Activated T-cell treated with anti-CD3 and anti-CD28 coated beads for 24 hours (primary cell): ENCODE measurements at places on chromosomes 5 and 9.

DNA sequence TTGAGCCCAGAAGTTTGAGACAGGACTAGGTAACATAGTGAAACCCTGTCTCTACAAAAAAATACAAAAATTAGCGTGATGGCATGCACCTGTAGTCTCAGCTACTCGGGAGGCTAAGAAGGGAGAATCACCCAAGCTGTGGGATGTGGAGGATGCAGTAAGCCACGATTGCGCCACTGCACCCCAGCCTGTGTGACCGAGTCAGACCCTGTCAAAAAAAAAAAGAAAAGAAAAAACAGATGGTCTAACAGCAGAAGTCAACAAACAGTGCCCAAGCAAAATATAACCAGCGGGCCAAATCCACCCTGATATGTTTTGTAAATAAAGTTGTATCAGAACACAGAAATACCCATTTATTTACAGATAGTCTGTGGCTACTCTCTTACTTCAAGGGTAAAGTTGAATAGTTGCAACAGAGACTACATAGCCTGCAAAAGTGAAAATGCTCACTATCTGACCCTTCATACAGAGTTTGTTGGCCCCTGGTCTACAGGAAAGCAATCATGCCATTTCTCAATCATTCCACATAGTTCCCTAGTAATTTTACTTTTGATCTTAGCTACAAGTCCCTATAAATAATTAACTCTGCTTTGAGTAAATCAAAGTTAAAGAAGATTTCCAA lies 383.7 kb downstream of the TLE1 start:
- DNase-seq, result no peak

GRCh38 chr5:156148301-156148700 lies 178.7 kb upstream of the SGCD start:
- no peak for DNase-seq

DNA sequence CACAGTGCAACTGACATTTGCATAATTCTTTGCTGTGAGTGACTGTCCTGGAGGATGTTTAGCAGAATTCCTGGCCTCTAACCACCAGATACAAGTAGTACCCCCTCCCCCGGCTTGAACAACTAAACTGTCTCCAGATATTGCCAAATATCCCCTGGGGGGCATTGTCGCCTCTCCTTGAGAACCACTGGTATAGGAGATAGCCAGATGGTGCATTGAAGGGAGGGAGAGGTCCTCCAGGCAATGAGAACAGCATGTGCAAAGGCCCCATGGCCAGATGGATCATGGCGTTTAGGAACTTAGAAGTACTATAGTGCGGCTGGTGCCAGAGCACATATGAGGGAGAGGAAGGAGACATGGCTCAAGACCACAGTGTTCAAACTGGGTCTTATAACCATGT lies 18.9 kb upstream of the ORM1 start:
- DNase-seq, result no peak

GRCh38 chr5:27020973-27021372 lies 17.4 kb downstream of the CDH9 start:
- DNase-seq, result no peak

GRCh38 chr5:61744690-61745619 lies 412.9 kb downstream of the ZSWIM6 start:
- DNase-seq, result no peak

- no peak for DNase-seq
Measured at GRCh38 chr9:8429157-8429556, 629.6 kb upstream of the DMAC1 start.

GRCh38 chr5:109855056-109855455 lies 165.3 kb downstream of the MAN2A1 start:
- DNase-seq, result no peak

DNA sequence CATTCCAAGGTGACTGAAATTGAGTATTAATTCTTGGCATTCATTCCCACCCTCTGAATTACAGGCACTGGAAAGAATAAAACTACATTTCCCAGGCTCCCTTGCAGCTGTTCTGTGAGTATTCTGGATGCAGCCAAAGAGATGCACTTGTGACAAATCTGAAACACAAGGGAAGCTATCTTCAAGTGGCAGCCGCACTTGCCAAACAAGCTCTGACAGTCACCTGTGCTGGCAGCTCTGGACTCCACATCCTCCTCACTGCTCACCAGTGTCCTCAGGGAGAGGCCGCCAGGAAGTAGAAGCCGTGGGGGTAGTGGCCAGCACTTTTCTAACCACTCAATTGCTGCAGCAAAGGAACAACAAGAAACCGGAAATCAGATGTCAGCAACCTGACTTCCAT lies 275.0 kb downstream of the NR2F1-AS1 start:
- no peak for DNase-seq

DNA sequence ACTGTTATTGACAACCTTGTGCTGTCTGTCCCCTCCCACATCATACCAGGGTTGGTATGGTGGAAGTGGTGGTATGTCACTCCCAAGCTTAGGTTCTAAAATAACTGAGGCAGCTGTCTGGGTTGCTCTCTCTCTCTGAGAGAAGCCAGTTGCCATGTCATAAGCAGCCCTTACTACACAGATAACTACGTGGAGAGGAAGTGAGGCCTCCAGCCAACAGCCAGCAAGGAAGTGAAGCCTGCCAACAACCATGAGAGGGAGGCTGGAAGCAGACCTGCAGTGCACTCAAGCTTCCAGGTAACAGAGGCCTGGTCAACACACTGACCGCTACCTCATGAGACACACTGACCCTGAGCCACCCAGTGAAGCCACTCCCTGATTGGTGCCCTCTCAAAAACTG lies 18.6 kb downstream of the CTNNAL1 start:
- no peak for DNase-seq

DNA sequence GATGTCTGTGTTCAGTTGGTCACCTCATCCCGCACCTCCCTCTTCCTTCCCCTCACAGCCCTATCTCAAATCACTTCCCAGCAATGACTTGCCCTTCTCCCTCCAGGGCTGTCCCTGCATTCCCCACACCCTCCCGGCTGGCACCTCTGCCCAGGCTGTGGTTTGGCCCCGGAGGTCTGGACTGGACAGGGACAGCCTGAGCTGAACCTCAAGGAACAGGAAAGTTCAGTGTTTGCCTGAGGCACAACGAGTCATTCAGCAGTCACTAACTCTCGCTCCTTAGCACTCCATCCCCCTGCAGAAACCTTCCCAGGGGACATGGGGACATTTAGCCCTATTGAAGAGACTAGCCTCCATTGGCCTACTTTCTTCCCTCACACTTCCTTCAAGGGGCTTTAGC lies 58.3 kb upstream of the MAP3K1 start:
- DNase-seq, result no peak

- DNase-seq, result no peak
Measured at GRCh38 chr9:135605238-135605781, 34.0 kb downstream of the GLT6D1 start.

DNA sequence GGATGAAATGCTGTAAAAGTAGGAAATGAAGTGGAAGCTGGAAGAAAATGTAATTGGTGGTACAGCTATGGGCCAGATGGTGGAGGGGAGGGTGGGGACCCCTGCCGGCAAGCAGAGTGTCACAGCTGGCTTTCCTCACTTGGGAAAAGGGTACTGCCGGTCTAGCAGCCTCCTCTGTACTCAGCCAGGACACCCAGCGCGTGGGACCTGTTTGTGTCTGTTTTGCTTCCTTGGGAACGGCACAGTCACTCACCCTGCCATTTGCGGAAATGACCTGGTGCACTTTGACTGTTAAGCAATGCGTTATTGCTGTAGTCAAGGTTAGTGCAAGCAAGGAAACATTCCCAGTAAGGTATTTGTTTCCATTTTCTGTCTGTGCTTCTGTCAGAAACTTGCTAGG lies 10.1 kb downstream of the TMEM252 start:
- DNase-seq, result no peak

- no peak for DNase-seq
Measured at GRCh38 chr9:81028504-81028903, 660.8 kb downstream of the TLE1 start.

DNA sequence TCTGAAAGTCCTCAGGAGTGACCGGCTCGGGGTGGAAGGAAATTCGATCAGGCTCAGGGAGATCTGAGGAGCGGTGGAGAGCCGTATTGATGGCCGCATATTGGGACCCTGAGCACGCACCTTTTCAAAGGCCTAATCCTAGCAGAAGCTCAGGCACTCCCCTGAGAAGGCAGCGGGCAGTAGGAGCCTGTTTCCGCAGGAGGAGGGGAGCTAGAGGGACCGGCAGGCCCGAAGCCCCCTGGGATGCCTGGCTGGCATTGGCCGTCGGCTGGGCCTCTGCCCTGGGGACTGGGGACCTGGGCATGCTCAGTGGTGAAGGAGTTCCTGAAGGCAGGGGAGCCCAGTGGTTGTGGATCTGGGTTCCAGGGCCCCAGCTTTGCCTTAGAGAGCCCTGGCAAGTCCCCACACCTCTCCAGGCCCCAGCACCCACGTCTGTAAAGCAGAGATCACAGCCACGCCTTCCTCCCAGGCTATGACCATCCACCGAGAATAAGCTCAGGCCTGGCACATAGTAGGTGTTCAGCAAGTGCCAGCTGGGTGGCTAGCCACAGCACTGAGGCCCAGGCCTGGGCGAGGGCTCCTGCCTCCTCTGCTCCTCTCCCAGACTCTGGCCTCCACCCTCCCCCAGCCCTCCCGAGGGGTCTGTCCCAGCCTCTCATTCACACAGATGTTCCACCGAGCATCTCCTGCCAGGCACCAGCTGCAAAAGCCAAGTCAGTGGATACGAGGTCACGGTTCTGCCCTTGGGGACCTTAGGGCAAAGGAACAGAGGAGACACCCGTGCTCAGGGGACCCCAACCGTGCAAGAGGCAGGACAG lies 17.2 kb upstream of the QRFP start:
- no peak for DNase-seq
